Muscle of leg (tissue), 16 donors: ENCODE measurements at places on chromosomes 12 and 14.

GRCh38 chr12:114186241-114187002, 219.5 kb downstream of the TBX5 start:
- no peak for DNase-seq

DNA sequence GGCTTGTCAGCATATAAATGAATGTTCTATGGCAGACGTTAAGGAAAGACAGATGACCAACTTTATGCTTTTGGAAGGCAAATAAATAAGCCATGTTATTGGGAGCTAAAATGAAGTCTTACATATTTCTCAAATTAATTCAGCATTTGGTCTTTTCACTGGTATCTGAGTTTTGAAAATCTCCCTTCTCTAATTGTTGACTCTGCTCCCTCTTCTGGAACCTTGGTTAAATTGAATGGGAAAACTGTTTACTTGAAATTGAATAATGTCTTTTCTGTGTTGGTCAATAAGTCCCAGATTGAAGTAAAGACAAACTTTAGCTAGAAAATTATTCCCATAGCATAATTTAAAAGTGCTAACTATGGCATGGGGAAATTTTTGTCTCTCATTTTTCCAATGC, 38.7 kb downstream of the LGR5 start:
- peak; percentile 25 for DNase-seq

DNA sequence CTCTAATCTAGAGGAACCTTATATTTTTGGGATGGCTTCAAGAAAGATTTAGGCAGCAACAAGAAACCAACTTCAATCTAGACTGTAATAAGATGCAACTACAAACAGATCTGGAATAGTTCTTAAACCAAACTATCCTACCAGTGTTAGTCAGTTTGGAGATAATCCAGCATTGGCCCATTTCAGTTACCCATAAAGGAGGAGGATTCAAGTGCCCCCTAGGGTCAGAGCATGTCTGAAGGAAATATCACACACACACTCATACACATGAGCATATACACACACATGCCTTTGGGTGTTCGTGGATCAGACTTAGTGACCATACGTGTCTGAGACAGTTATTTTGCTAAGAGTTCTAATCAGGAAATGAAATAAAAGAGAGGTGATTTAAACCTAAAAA, 261.2 kb downstream of the ADAMTS20 start:
- no peak for DNase-seq

GRCh38 chr14:31556191-31556590, 5.0 kb upstream of the NUBPL start:
- no peak for DNase-seq

DNA sequence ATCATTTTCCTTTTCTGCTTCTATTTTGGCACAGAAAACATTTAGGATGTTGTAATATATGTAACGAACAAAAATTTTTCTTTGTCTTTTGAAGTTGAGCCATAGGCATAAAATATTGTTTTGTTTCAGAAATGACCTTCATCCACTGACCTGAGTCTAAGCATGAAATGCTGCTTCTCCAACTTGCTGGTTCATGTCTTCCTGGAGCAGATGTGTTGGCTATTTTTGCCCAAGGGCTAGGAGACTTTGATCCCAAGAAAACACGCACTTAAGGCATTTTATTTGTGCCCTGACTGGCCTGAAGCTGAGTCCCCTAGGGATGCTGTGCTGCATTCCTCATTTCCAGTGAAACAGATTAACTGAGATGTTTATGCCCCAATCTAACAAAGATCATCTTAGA, 27.2 kb upstream of the ALG10B start:
- DNase-seq, result no peak

DNA sequence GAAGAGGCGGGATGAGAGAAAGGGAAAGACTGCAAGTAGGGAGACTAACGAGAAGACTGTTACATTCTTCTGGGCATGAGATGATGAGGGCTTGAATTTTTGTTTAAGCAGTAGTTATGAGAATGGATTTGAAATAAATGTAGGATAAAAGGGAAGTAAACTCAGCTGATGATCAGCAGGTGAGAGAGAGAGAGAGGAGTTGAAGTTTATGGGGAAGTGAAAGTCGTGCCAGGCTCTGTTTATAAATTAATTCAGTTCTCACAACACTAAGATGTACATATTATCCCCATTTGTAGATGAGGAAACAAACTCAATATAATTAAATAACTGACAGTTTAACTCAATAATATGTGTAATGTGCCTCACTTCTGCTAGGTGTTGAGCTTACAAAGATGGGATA, 170.0 kb upstream of the RMST start:
- DNase-seq, result no peak

GRCh38 chr12:104568935-104569334, 112.2 kb downstream of the CHST11 start:
- DNase-seq, result no peak
